ENCODE measurements at places on chromosomes 16 and 17. TPM values are rescaled to one million over a fixed set of nuclear protein-coding genes. Genes with fewer than 3 reads are reported as not detected.

The NAGS gene
- 1.7 TPM for total RNA-seq

The SEPTIN12 gene
- not detected for total RNA-seq

The CDC42EP4 gene
- total RNA-seq = 1.7 TPM

The KRTAP9-1 gene
- not detected for total RNA-seq

DNA sequence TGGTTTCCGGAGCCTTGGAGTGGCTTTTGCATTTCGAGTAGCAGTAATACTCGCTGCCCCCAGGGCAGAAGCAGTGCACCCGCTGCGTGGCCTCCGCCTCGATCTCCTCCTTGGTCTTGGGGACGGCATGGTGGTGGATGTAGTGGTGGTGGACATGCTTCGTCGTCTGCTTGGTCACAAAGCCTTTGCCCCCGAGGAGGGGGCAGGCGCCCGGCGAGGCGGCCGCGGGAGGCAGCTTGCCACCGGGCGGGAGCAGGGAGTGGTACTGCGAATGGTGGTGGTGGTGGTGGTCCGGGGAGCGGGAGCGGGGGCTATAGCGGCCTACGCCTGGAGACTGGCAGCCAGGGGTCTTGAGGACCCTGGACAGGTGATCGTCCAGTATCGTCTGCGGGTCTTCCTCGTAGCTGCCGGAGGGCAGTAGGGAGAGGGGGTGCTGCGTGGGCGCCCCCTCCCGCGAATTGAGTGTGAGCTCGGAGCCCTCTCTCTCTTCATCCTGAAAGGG, 24.1 kb downstream of the AXIN2 start:
- no peak for DNase-seq
- peaks cover 13% of the 10 kb centered on the region for H3K4me1 ChIP-seq
- H3K4me3 ChIP-seq = no peak overlapping the region

DNA sequence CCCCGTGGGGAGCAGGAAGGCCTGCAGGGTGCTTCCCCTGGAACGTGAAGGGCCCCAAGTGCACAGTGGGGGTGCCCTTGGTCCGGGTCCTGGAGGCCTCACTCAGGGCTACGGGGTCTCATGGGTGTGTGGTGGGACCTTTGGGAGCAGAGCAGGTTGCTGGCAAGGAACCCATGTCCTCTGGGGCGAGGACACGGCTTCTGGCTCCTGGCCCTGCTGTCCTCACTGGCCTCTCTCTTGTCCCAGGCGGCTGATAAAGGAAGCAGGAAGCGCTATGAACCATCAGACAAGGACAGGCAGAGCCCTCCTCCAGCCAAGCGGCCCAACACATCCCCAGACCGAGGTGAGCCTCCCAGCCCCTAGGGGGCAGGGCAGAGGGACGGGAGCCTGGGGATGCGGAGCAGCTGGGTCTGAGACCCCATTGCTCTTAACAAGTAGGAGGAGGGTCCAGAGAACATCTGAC, 9.8 kb upstream of the IL17C start:
- DNase-seq = no peak
- no peak overlapping the region for H3K27ac ChIP-seq
- H3K4me3 ChIP-seq = no peak overlapping the region
- H3K36me3 ChIP-seq = peaks cover 32% of the 10 kb centered on the region
- H3K4me1 ChIP-seq = peaks cover 17% of the 10 kb centered on the region

GRCh38 chr16:52874042-52874441, 178.7 kb downstream of the CHD9NB start:
- no peaks in the 10 kb centered on the region for H3K4me1 ChIP-seq
- no peak overlapping the region for H3K27ac ChIP-seq
- no peak overlapping the region for H3K4me3 ChIP-seq
- H3K36me3 ChIP-seq = no peaks in the 10 kb centered on the region
- peaks cover 2% of the 10 kb centered on the region for H3K27me3 ChIP-seq

GRCh38 chr17:20313306-20313705, 154.0 kb downstream of the LGALS9B start:
- no peak overlapping the region for H3K27ac ChIP-seq
- no peak overlapping the region for H3K4me3 ChIP-seq
- no peaks in the 10 kb centered on the region for H3K4me1 ChIP-seq
- no peaks in the 10 kb centered on the region for H3K27me3 ChIP-seq
- no peaks in the 10 kb centered on the region for H3K36me3 ChIP-seq

DNA sequence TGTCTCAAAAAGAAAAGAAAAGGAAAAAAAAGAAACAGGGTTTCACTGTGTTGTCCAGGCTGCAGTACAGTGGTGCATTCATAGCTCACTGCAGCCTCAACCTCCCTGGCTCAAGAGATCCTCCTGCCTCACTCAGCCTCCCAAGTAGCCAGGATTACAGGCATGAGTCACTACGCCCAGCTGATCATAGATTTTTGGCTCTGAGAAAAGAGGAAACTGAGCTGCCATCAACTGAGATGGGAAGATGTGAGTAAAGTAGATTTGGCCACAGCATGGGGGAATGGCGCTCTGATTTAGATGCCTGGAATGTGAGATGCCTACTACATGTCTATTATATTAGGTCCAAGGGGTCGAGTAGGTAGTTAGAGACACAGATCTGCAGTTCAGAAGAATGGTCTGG, 5.9 kb upstream of the NAGS start:
- H3K27ac ChIP-seq = no peak overlapping the region
- no peak for DNase-seq
- no peak overlapping the region for H3K4me3 ChIP-seq
- no peaks in the 10 kb centered on the region for H3K36me3 ChIP-seq

- H3K4me1 ChIP-seq = no peaks in the 10 kb centered on the region
- no peak for DNase-seq
- H3K36me3 ChIP-seq = no peaks in the 10 kb centered on the region
- H3K27ac ChIP-seq = no peak overlapping the region
- H3K27me3 ChIP-seq = peaks cover 7% of the 10 kb centered on the region
These were observed 14.2 kb upstream of the SLC6A2 start for GRCh38 chr16:55641430-55642056.

GRCh38 chr16:75385507-75386152, 47.7 kb downstream of the CFDP1 start:
- peaks cover 9% of the 10 kb centered on the region for H3K36me3 ChIP-seq
- H3K4me3 ChIP-seq = no peak overlapping the region
- no peak for DNase-seq
- peaks cover 22% of the 10 kb centered on the region for H3K4me1 ChIP-seq
- H3K27me3 ChIP-seq = no peaks in the 10 kb centered on the region

DNA sequence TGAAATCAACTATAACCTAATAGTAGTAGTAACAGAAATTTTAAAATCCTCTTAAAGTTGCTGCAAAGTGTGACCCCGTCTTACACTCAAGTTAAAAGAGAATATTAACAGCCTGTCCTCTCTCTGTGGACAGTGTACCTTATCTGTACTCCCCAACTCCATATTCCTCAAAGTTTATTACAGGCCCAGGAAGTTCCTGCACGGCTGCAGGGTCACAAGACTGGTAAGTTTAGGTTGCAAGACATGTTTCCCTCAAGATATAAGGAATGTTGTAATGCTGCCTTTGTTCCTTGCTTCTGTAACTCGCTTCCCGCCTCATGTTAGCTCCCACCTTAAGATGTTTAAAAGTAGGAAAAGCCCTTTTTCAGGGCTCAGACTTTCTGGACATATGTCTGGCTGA, 72.2 kb downstream of the ITFG1 start:
- no peak for DNase-seq
- peaks cover 15% of the 10 kb centered on the region for H3K4me1 ChIP-seq
- no peaks in the 10 kb centered on the region for H3K27me3 ChIP-seq

DNA sequence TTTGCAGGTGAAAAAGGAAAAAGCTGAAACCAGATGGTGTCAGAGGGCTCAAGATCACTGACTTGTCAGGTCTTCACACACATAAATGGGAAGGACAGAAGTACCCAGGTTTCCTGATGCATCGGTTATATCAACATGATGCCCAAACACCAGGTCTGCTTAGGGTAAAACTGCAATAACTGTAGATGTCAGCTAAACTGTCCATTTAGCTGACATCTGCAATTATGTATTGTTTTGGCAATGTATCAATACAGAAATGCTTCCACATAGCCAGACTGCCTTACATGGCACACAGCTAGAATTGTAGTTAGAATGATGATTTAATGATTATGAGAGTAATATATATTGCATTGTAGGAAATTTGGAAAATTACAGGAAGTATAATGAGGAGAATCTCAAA, 5.0 kb downstream of the ACSM3 start:
- no peaks in the 10 kb centered on the region for H3K27me3 ChIP-seq
- peaks cover 2% of the 10 kb centered on the region for H3K36me3 ChIP-seq
- no peak overlapping the region for H3K4me3 ChIP-seq
- H3K27ac ChIP-seq = no peak overlapping the region
- no peak for DNase-seq

DNA sequence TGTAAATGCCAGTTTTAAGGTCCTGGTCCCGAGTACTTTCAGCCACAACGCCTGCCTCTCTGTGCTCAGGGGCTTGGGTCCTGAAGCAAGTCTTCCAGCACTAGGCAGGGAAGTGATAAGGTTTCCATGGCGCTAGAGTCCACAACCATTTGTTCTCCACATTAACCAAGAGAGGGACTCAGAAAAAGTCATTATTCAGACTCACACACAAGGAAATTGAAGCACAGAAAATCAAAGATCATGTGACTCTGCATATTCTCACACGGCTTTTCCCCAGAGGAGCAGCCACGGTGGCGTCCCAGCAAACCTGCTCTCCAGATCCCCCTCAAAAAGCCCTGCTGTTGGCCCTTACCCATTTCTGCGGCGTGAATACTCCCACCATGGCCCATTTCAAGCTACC, 9.7 kb downstream of the ENPP7 start:
- no peak for DNase-seq
- no peak overlapping the region for H3K4me3 ChIP-seq
- H3K4me1 ChIP-seq = peaks cover 2% of the 10 kb centered on the region
- peaks cover 24% of the 10 kb centered on the region for H3K27me3 ChIP-seq
- no peak overlapping the region for H3K27ac ChIP-seq
- no peaks in the 10 kb centered on the region for H3K36me3 ChIP-seq

GRCh38 chr16:2056077-2056476, 8.3 kb downstream of the TSC2 start:
- no peak for DNase-seq
- H3K27ac ChIP-seq = no peak overlapping the region
- no peak overlapping the region for H3K4me3 ChIP-seq
- peaks cover 5% of the 10 kb centered on the region for H3K36me3 ChIP-seq
- H3K4me1 ChIP-seq = no peaks in the 10 kb centered on the region

DNA sequence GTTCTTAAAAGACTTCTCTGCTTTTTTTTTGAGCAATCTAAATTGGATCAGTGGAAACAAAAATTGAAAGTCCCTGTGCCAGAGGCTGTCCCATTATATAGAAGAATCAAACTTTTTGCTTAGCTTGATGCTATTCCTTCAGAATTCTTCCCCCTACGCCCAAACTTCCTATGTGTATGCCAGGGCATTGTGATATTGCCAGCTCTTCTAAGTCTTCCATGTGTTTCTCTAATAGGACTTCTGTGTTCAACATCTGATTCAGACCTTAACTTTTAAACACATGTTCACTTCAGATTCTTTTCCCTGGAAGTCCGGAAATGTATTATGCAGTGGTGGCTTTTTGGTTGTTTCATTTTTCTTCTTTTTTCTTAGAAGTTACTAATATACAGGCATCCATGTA, 18.7 kb downstream of the PTRH2 start:
- peak overlapping the region; percentile 15 for H3K27ac ChIP-seq
- H3K4me1 ChIP-seq = peaks cover 8% of the 10 kb centered on the region
- H3K4me3 ChIP-seq = no peak overlapping the region
- peaks cover 49% of the 10 kb centered on the region for H3K36me3 ChIP-seq
- no peak for DNase-seq

- DNase-seq = no peak
- peaks cover 29% of the 10 kb centered on the region for H3K27me3 ChIP-seq
- no peak overlapping the region for H3K27ac ChIP-seq
- H3K4me1 ChIP-seq = no peaks in the 10 kb centered on the region
- no peaks in the 10 kb centered on the region for H3K36me3 ChIP-seq
- H3K4me3 ChIP-seq = no peak overlapping the region
These were observed 22.5 kb upstream of the CIBAR2 start for GRCh38 chr16:85134789-85135142.

GRCh38 chr16:4625560-4626159, 1.0 kb downstream of the MGRN1 start:
- peaks cover 7% of the 10 kb centered on the region for H3K36me3 ChIP-seq
- H3K27ac ChIP-seq = peak overlapping the region; percentile 95
- H3K4me3 ChIP-seq = peak overlapping the region; percentile 99
- no peak for DNase-seq
- peaks cover 29% of the 10 kb centered on the region for H3K4me1 ChIP-seq

- peak overlapping the region; percentile 87 for H3K27ac ChIP-seq
- no peaks in the 10 kb centered on the region for H3K27me3 ChIP-seq
- H3K36me3 ChIP-seq = peaks cover 2% of the 10 kb centered on the region
- peaks cover 43% of the 10 kb centered on the region for H3K4me1 ChIP-seq
These were observed 1.8 kb downstream of the HMOX2 start for GRCh38 chr16:4477966-4478365.

DNA sequence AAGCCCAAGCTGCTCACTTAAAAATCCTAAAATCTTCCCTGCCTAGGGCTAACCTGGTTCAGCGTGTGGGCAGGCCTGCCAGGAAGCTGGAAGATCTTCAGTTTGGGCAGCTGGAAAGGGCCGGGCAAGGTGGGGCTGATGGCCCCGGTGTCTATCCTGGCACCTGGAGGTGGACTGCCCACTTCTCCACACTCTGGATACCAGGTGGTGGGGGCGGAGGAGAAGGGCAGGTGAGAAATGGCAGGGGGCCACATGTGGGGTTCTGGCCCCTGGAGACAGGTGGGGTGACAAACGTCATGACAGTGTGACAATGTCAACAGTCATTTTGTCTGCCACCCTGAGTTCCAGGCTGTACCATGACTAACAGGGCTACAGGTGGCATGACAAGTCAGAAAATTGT, 78.5 kb upstream of the C16orf82 start:
- H3K36me3 ChIP-seq = no peaks in the 10 kb centered on the region
- no peak overlapping the region for H3K4me3 ChIP-seq
- peaks cover 12% of the 10 kb centered on the region for H3K27me3 ChIP-seq
- DNase-seq = no peak

- H3K36me3 ChIP-seq = peaks cover 1% of the 10 kb centered on the region
- peak overlapping the region; percentile 64 for H3K4me3 ChIP-seq
- H3K27me3 ChIP-seq = no peaks in the 10 kb centered on the region
- H3K27ac ChIP-seq = peak overlapping the region; percentile 90
- H3K4me1 ChIP-seq = peaks cover 39% of the 10 kb centered on the region
- DNase-seq = no peak
These were observed 27.4 kb downstream of the KIAA0513 start for GRCh38 chr16:85054948-85055492.

GRCh38 chr17:61063528-61063927, 336.1 kb upstream of the TBX2 start:
- no peak overlapping the region for H3K27ac ChIP-seq
- H3K36me3 ChIP-seq = no peaks in the 10 kb centered on the region
- H3K4me1 ChIP-seq = peaks cover 10% of the 10 kb centered on the region
- no peak overlapping the region for H3K4me3 ChIP-seq
- H3K27me3 ChIP-seq = no peaks in the 10 kb centered on the region
